ENCODE measurements at places on chromosomes 3 and 15. TPM values are rescaled to one million over a fixed set of nuclear protein-coding genes. Genes with fewer than 3 reads are reported as not detected.
A peak's percentile ranks its signal among the peaks of the same experiment; 100 is the strongest.

WDR73 gene
- 13.6 TPM for polyA plus RNA-seq

NCBP2 gene
- polyA plus RNA-seq: 78.5 TPM

- DNase-seq: no peak
Measured at GRCh38 chr3:124699686-124700396, 30.4 kb upstream of the UMPS start.

- peak; percentile 54 for DNase-seq
Measured at GRCh38 chr3:46860810-46861604, 2.2 kb downstream of the MYL3 start.

- no peak for DNase-seq
Measured at GRCh38 chr15:70187331-70187730, 89.6 kb upstream of the TLE3 start.

GRCh38 chr3:51550080-51550819 is 11.7 kb downstream of the RAD54L2 start:
- DNase-seq: no peak

DNA sequence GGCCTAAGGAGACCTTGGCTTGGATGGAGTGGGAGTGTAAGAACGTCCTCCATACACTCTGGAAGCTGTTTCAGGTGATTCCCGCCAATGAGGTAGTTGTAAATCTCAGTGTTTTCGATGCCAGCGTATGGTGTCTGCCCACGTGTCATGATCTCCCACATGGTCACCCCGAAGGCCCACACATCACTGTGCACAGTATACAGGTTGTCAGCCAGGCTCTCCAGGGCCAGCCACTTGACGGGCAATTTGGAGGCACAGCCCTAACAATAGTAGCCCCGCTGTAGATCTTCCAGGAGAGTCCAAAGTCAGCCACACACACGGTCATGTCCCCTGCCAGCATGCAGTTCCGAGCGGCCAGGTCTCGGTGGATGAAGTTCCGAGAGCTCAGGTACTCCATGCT is 51.9 kb downstream of the ETFA start:
- no peak for DNase-seq

GRCh38 chr3:153976891-153977554 is 144.2 kb upstream of the ARHGEF26 start:
- DNase-seq: no peak

- no peak for DNase-seq
Measured at GRCh38 chr3:126959921-126960603, 22.9 kb upstream of the PLXNA1 start.

GRCh38 chr15:101114166-101114565 is 137.7 kb downstream of the CHSY1 start:
- DNase-seq: no peak

GRCh38 chr3:127744253-127744815 is 71.6 kb downstream of the ABTB1 start:
- no peak for DNase-seq

DNA sequence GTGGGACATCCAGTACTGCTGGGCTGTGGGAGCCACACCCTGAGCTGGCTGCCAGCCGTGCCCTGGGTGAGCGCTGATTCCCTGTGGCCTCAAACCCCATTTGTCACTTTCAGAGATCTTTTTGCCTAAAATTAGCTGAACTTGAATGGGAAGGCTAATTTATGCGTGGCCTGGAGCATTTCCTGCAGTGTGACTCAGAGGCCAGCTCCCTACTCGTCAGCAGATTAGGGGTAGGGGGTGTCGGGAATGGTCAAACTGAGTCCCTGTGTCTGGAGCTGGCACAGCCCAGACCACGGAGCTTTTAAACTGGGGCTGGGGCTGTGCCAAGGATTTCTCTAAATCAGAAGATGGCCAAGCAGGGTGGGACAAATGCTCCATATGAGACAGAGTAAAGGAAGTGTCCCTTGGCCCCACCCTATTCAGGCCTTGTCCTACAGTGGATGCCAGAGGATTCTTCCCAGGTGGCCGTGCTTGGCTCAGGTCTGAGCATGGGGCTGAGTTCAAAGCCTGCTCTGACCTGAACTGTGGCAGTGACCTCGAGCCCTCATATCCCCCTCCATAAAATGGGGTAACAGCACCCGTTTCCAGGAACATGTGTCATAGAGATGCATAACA is 59.7 kb downstream of the ATP2B2 start:
- no peak for DNase-seq

- no peak for DNase-seq
Measured at GRCh38 chr15:69496001-69496400, 43.4 kb downstream of the RPLP1 start.

DNA sequence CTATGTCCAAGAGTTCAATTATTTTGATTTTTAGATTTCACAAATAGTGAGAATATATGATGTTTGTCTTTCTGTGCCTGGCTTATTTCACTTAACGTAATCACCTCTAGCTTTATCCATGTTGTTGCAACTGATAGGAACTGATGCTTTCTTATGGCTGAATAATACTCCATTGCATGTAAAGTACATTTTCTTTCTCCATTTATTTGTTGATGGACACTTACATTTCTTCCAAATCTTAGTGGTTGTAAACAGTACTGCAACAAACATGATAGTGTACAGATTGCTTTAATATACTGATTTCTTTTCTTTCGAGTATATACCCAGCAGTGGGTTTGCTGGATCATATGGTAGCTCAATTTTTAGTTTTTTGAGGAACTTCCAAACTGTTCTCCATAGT is 600.6 kb upstream of the SEMA6D start:
- no peak for DNase-seq

- peak; percentile 48 for DNase-seq
Measured at GRCh38 chr3:46906471-46907058, 29.0 kb downstream of the PTH1R start.

DNA sequence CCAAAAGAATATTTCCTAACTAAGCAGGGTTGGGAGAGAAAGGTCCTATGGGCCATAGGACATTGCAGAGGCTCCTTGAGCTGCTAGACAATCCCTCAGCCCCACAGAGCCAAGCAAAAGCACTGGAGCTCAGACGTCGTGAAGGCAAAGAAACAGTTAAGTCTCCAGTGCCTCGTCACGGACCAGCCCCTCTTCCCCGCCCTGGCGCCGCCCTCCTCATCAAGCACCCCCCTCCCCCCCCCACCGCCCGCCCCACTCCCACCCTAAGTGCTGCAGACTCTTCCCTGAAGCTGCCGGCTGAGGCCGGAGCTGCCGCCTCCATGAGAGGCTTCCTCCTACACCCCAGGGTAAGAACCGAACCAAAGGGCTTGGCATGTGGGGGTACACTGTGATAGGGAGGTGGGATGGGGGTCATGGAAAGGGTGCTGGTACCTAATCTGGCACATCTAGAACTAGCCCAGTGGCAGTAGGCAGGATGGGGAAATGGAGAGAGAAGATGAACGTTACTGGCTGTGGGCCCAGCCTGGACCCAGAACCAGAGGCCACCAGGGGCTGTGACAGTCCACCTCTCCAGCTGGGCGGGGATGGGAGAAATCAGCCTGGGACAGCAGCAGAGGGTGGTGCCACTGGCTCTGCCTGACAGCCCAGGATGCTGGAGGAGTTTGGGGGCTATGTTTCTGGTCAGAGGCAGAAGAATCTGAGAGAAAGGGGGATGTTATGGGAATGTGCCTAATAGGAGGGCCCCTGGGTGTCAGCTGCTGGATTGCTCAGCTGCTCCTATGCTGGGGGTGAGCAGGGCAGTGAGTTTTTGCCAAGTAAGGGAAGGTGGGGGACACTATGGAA is at the start of gene MAP1A:
TSS of gene MAP1A (plus strand) at position 255 of the 843 bp plus-strand sequence. CDS start 3,866 bp downstream, outside the sequence.
- peak; percentile 64 for DNase-seq

Data from psoas muscle (tissue), 8 donors.